NCI-H774 (cell line): ENCODE measurements at places on chromosomes 4 and X.

- DNase-seq = no peak
These were observed 48.8 kb upstream of the HHIP start for GRCh38 chr4:144597171-144597570.

DNA sequence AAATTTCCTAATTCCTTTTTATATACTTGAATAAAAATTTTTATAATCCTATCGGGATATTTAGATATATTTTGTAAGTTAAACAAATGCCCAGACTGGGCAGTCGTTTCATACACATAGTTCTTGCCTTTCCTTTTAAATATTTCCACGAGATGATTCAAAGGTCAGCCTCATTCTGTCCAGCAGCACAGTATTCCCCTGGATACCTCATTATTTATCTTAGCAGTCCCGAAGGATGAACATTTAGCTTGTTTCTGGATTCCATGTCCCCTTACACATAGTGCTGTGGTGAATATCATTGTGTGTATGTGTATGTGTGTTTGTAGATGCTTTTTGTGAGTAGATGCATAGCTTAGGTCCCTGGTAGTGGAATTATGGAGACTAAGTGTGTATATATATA lies 38.3 kb downstream of the RAPGEF2 start:
- DNase-seq = no peak

DNA sequence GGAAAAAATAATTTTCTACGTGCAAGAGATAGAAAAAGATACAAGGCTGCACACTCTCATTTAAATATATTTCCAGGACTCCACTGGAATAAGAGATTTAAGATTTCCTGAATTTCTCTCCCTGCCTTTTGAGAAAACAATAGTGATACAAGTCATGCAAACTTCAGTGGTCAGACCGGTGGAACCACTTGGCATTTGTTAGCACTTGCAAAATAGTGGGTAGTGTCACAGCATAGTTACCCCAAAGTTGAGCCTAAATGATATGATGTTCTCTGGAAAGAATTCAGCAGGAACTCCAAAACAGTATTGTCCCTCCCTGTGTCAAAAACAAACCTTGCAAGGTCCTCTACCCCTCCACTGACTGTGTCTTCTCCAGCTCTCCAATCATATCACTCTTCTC lies 102.3 kb downstream of the ANKRD50 start:
- no peak for DNase-seq

- DNase-seq = no peak
These were observed 30.7 kb upstream of the KLHL8 start for GRCh38 chr4:87251106-87251505.

- DNase-seq = no peak
These were observed 99.3 kb upstream of the GRPR start for GRCh38 chrX:16023790-16024734.

- DNase-seq = no peak
These were observed 452.1 kb downstream of the STPG2 start for GRCh38 chr4:97691111-97691605.

GRCh38 chr4:13495753-13496152 lies 11.6 kb upstream of the RAB28 start:
- DNase-seq = no peak

DNA sequence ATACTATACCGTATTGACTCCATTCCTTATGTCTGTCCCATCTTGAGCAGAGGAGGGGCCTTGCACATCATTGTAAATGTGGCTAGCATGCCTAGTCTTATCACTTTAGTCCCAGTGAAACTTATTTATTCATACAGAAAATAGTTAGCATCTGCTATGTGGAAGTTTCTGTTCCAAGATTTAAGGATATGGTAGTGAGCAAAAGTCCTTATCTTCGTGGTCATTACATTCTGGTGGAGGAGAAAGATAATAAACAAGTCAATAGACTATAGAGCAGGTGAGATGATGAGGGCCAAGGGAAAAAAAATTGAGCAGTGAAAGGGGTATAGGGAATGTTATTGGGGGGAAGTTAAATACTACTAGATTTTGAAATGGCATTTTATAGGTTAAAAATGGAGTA lies 63.4 kb upstream of the PRRG3 start:
- no peak for DNase-seq

DNA sequence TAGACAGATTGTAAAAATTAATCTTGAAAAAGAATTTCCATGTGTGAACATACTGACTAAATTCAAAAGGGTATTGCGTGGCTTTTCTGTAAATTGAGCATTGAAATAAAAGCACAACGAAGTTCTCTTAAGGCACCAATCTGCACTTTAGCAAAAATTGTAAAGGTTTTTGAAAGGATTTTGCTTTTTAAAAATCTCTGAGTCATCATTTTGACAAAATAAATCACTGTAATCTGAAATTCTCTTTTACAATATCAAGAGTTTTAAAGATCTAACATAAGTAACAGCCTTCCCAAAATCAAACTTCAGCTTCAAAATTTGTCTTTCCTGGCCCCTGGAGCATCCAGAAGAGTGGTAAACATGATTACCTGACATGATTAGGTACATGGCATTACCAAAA lies 830.9 kb upstream of the AGA start:
- no peak for DNase-seq

GRCh38 chr4:38166082-38166481 lies 205.9 kb downstream of the PTTG2 start:
- DNase-seq = no peak

- no peak for DNase-seq
These were observed 3.5 kb downstream of the TMEM154 start for GRCh38 chr4:152676052-152676854.

- DNase-seq = no peak
These were observed 2.4 kb downstream of the OTUD4 start for GRCh38 chr4:145177906-145178538.

DNA sequence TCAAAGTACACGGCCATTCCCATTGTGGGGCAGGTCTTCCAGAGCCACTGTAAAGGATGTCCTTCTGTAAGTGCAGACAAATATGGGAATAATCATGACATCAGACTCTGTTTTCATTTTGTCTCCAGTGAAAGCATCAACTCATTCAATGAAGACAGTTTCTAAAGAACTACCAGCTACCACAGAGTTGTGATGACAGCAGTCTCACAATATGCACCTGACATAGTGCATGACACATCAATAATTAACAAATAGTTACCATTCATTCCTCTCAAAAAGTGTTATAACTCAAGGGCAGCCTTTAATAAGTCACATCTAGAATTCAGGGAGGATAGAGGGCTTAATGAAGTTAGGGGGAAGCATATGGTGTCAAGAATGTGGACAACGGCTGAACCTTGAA lies 20.2 kb downstream of the MTTP start:
- DNase-seq = no peak

DNA sequence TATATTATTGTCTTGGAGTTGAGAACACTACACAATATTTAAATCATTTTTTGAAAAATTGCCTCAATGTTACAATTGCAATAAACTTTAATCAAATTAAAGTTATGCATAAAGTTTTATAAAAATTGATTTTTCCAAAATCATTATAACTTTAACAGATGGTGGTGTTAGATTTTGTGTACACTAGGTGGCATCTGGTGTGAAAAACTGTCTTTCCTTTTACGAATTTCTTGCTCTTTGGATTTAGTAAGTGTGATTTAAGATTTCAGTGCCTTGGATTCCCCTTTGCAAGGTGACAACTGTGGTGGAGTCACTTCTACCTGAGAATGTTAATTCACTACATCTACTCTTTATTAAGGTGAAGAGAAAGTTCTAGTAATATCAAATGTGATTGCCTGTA lies 91.6 kb downstream of the AREG start:
- no peak for DNase-seq

DNA sequence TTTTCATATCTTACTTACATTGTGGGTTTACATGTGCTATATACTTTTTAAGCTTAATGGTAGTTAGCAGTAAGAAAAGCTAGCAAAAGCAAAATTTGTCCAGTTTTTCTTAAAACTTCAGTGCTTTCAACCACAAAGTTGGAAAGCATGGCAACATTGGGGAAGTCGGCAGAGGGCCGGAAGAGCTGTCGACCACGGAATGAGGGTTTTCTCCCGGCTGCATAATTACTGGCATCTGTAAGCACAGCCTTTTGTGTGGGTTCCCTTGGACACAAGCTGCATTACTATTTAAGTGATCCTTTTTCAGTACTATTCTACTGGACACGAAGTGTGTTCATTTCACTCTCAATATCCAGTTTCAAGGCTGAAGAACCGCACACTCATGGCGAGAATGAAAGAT lies 560.4 kb downstream of the ANKRD50 start:
- no peak for DNase-seq

DNA sequence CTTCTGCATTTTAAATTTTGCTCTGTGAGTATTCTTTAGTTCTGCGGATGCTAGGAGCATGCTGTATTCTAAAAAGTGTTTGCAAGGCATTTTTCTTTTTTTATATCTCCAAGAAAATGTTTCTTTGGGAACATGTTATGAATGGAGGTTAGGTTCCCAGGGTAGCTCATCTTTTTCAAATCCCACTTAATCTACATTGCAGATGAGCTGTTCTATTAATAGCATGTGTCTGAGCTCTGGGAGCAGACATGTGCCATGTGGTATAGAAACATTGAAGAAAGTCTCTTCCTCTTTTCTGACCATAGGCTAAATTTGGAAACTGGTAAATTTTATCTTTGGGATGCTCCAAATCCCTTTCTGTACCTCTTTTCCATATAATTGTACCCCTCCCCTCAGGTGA lies 23.2 kb downstream of the DIAPH2 start:
- DNase-seq = no peak

DNA sequence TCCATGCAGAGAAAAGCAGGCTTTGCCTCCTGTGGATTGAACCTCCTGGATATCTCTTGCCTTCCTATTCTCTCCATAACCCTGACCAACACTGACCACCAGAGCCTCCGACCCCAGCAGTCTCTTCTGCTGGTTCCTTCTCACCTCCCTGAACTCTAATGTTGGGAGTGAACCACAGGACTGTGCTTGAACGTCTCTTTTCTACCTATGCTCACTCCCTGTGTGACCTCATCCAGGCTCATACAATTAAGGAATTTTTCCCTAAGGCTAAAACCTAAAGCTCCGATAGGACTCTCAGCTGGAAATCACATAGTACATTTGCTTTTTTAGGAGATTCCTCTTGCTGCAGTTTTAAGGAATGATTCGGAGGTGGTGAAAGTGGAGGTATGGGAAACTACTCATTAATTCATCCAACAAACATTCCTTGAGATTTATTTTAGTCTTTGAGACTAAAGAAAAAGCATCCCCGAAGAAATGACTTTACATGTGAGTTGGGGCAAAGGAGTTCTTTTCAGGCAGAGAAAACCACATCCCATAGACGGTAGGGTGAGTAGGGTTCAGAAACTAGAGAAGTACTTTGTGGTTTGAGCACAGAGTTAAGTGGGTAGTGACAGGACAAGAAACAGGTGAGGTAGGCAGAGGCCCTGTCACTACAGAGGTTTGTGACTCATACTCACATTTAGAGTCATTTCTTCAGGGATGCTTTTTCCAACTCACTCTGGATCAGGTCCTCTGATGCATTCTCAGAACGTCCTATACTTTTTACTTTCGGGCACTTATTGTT lies 30.8 kb downstream of the NDNF start:
- DNase-seq = no peak

GRCh38 chr4:21802406-21802805 lies 146.2 kb downstream of the KCNIP4 start:
- DNase-seq = no peak

GRCh38 chr4:70705183-70706043 lies 16.4 kb upstream of the RUFY3 start:
- DNase-seq = peak; percentile 54

GRCh38 chr4:4541040-4541631 lies 712 bp downstream of the STX18 start:
- no peak for DNase-seq

DNA sequence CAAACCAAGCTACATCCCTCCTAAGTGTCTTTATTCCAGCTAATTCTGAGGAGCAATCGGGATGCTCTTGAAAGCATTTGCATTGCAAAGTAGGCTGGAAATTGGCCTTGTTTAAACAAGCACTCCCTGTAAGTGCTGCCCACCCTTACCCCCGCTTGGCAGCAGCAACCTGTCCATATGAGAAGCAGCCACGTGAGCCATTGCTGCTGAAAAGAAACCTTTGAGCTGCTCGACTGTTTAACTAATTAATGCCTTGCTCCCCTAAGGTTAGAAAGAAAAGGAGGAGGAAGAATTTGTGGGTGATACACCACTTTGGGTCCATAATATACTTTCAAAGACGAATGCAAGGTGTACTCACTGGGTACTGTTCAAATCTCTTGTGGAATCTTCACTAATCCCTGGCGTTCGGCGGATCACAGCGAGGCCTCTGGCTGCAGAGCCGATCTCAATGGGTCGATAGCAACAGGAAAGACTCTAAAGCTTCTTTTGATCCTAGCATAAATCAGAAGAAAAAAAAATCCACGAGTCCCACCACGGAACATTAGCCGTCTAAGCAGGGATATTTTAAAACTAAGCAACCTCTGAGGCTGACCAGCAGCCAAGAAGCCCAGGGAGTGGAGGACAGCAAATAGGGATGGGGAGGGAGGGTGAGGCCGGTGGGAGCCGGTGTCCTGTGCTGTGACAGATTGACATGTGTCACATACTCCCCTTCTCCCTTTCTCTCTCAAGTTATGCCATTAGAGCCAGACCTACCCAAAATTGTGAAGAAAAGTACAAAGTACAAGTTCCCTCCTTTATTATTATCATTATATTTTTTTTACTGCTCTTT lies 37.2 kb upstream of the MGST2 start:
- no peak for DNase-seq

DNA sequence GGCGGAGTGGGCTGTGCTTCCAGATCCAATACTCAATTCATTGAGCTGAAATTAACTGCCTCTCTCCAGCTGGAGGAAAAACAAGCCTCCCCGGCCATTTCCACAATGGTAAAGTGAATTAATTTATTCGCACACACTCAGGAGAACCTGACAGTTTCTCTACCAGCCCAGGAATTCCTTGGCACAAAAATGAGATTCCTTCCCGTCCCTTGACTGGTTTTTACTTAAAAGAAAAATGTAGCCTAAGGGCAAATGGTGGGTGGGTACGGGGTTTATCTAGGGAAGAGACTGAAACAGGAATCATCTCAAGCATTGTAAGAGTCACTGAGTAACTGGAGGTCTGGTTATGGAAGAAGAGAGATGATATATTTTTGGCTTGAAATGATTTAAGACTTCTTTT lies 102.7 kb downstream of the VCX3A start:
- no peak for DNase-seq

- DNase-seq = no peak
These were observed 69.5 kb downstream of the PARM1 start for GRCh38 chr4:75002381-75002780.

DNA sequence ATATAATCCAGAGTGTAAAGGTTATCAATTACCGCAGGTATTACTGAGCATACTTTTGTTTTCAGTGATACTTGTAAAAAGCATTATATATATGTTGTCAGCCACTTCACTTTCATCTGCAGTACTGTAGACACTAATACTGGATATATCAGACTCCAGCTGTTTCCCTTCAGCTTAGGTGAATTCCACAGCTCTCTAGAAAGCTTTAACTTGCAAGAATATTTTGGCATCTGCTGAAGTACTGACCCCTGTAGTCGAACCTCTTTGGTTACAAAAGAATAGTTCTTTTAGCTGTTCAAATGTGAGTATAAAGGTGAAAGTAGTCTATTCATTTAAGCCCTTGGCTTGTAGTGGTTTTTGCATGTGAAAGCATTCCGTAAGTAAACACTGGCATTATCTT lies 1222.7 kb upstream of the TENM3 start:
- DNase-seq = no peak
